ENCODE measurements at places on chromosomes 3 and 15.

- H3K36me3 ChIP-seq: no peaks in the 10 kb centered on the region
- no peak overlapping the region for H3K4me3 ChIP-seq
- H3K27ac ChIP-seq: no peak overlapping the region
- no peak for DNase-seq
Observed at GRCh38 chr15:83890587-83890986, 236.7 kb downstream of the ADAMTSL3 start.

- H3K27me3 ChIP-seq: no peaks in the 10 kb centered on the region
- no peaks in the 10 kb centered on the region for H3K36me3 ChIP-seq
- DNase-seq: no peak
- H3K27ac ChIP-seq: no peak overlapping the region
- H3K4me1 ChIP-seq: peaks cover 10% of the 10 kb centered on the region
- H3K4me3 ChIP-seq: no peak overlapping the region
Observed at GRCh38 chr3:187926620-187927019, 181.4 kb upstream of the BCL6 start.

DNA sequence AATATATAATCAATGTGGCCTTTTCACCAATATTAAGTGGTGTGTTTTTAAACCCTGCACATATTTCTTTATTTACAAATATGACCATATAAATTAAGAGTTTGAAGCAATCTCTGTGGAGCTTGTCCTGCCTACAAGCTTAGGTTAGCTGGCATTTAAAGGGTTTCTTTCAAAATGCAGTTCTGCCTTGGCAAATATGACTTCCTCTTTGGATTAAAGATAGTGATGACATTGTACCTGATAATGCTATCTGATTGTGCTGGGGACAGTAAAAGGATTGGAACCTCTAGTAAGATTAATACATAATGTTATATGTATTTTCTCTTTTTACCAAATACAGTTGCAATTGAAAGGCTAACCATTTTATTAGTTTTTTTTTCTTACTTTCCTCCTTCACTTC is 249.1 kb downstream of the OTOL1 start:
- H3K4me3 ChIP-seq: no peak overlapping the region
- no peak overlapping the region for H3K27ac ChIP-seq
- DNase-seq: no peak
- no peaks in the 10 kb centered on the region for H3K4me1 ChIP-seq

GRCh38 chr15:31102039-31102321 is 455 bp upstream of the TRPM1 start:
- H3K36me3 ChIP-seq: no peaks in the 10 kb centered on the region
- no peak overlapping the region for H3K27ac ChIP-seq
- no peak for DNase-seq
- peaks cover 7% of the 10 kb centered on the region for H3K4me1 ChIP-seq

DNA sequence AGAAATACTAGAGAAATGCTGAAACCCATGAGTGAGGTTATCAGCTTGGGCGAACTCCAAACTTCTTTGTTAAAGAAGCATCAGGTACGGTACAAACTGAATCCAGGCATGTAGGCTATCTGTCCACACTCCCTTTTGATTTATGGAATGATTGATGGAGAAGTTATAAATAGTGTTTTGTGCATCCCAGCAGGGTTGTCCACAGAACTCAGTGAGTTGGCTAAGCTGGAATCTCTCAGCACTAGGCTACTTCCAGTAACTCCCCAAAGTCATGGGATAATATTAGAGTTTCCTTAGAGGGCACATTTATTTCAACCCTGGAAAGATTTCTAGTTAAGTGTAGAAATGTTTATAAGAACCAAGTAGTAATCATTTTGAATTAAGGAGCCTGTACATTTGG is 186.2 kb upstream of the CRBN start:
- no peak overlapping the region for H3K4me3 ChIP-seq
- no peaks in the 10 kb centered on the region for H3K27me3 ChIP-seq
- H3K27ac ChIP-seq: no peak overlapping the region
- no peak for DNase-seq
- H3K4me1 ChIP-seq: no peaks in the 10 kb centered on the region
- H3K36me3 ChIP-seq: no peaks in the 10 kb centered on the region

DNA sequence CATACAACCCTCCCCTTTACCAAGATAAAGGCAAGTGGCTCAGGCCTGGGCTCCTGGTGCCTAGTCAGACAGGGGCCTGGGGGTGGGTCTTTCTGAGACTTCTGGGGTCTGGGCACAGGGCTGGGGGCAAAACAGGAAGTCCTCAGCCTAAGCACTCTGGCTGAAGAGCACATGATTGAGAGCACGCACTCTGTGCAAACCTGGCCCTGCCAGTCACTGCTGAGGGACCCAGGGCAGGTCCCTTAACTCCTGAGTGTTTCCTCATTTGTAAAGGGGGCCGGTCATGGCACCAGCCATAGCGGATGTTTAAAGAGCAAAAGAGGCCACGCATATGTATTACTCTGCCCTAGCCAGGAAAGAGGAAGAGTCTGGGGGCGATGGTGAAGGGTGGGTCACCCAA is 16.0 kb downstream of the TKT start:
- H3K4me1 ChIP-seq: peaks cover 53% of the 10 kb centered on the region
- H3K36me3 ChIP-seq: peaks cover 16% of the 10 kb centered on the region
- peak overlapping the region; percentile 92 for H3K27ac ChIP-seq
- no peak for DNase-seq

DNA sequence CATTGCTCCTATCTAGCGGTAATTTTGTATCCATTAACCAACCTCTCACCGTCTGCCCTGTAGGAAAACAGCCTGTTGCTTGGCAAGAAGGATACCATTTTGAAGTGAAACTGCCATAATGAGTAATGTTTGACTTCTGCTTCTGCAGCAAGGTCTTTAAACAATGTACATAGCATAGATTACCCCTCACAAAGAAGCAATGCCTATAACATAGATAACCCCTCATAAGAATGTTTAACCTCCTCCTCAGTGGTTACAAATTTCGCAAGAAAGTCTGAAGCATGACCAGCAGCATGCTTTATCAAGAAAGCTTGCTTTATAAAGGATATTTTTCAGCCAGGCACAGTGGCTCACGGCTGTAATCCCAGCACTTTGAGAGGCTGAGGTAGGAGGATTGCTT is 61.2 kb upstream of the MFGE8 start:
- no peak overlapping the region for H3K27ac ChIP-seq
- 0 out of 2 replicates have a peak, but pooled peaks cover 4% of the 10 kb centered on the region for H3K27me3 ChIP-seq
- peak; percentile 18 for DNase-seq
- H3K4me1 ChIP-seq: peaks cover 12% of the 10 kb centered on the region
- H3K4me3 ChIP-seq: no peak overlapping the region

DNA sequence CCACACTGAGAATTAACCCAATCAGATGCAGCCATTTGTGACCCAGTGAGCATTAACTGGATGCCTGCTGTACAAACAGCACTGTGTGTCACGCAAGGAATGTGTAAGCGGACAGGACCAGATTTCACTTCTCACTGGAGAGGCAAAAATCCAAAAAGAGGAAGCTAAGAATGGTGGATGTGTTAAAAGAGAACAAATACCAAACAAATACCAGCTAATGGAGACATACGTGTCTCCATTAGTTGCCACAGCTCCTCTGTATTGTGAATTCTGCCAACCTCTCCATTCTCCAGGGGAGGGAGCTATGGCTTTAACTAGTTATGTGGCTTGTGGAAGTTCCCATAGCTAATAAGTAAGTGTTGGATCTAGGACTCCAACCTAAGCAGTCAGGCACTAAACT is 2.6 kb downstream of the LTF start:
- peaks cover 75% of the 10 kb centered on the region for H3K27me3 ChIP-seq
- H3K27ac ChIP-seq: no peak overlapping the region
- peak; percentile 29 for DNase-seq
- H3K36me3 ChIP-seq: no peaks in the 10 kb centered on the region
- H3K4me3 ChIP-seq: no peak overlapping the region

- no peaks in the 10 kb centered on the region for H3K27me3 ChIP-seq
- H3K4me1 ChIP-seq: no peaks in the 10 kb centered on the region
- H3K27ac ChIP-seq: no peak overlapping the region
- H3K4me3 ChIP-seq: no peak overlapping the region
- no peaks in the 10 kb centered on the region for H3K36me3 ChIP-seq
Observed at GRCh38 chr3:192246847-192247559, 480.3 kb downstream of the FGF12 start.

- peaks cover 22% of the 10 kb centered on the region for H3K4me1 ChIP-seq
- H3K4me3 ChIP-seq: no peak overlapping the region
- H3K27me3 ChIP-seq: no peaks in the 10 kb centered on the region
- DNase-seq: peak; percentile 56
Observed at GRCh38 chr3:188890572-188891270, 281.1 kb upstream of the TPRG1 start.

- H3K27me3 ChIP-seq: no peaks in the 10 kb centered on the region
- 0 out of 2 replicates have a peak overlapping the region, but pooled peaks have one; percentile 37 for H3K27ac ChIP-seq
- H3K4me3 ChIP-seq: no peak overlapping the region
- peak; percentile 59 for DNase-seq
- H3K4me1 ChIP-seq: peaks cover 29% of the 10 kb centered on the region
Observed at GRCh38 chr3:171256445-171257250, 203.6 kb downstream of the TNIK start.

DNA sequence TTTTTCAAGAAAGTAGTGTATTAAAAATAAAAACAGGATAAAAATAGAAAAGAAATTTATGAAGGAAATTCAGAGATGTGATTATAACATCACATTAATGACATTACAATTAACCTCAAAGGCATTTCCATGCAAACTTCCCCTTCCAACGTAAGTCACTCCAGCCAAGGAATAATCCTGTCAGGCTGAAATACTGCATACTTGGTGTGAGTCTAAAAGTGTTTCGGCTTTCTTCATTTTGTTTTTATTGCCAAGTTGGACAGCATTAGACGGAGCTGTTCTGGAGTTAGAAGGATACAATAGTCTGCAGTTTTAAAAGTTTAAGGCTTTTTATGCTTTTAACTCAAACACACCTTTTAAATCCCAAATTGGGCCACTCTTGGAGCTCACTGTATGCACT is 435.0 kb downstream of the MECOM start:
- H3K4me3 ChIP-seq: 0 out of 2 replicates have a peak overlapping the region, but pooled peaks have one; percentile 20
- no peaks in the 10 kb centered on the region for H3K36me3 ChIP-seq
- H3K27me3 ChIP-seq: no peaks in the 10 kb centered on the region
- peaks cover 19% of the 10 kb centered on the region for H3K4me1 ChIP-seq

DNA sequence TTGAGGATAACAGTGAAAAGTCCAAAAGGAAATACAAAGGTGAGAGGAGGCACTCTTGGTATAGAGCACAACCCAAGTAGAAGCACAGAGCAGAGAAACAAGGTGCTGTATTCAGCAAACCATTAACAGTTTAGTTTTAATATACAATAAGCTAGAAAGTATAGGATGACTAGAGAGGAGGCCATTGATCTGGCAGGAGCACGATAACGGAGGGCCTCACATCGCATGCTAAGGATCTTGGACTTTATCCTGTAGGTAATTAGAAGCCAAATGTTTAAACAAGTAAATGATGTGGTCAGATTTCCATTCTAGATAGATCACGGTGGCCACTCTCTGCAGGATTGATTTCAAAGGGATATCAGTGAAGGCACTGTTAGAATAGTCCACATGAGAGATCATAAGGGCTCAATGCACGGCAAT is 935.0 kb downstream of the ROBO1 start:
- H3K4me1 ChIP-seq: no peaks in the 10 kb centered on the region
- no peaks in the 10 kb centered on the region for H3K36me3 ChIP-seq
- H3K27ac ChIP-seq: no peak overlapping the region
- DNase-seq: no peak
- H3K27me3 ChIP-seq: no peaks in the 10 kb centered on the region
- H3K4me3 ChIP-seq: no peak overlapping the region

DNA sequence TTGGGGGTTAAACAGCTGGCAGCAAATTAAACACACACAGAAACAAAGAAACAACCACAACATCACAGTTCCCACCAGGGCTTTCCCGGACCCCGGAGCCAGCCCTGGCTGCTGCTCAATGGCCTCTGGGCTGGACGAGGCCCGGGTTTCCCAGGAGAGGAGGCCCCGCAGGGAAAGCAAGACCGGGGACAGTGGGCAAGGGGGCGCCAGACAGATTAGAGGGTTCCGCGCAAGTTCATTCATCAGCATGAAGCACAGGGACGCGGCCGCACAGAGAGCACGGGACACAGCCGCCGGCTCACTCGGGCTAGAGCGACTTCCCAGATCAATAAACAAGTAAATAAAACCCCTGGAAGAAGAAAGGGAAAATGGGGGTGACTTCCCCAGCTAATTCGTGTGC is 66.4 kb upstream of the RPL32 start:
- H3K27me3 ChIP-seq: no peaks in the 10 kb centered on the region
- no peak overlapping the region for H3K4me3 ChIP-seq
- no peak for DNase-seq
- no peaks in the 10 kb centered on the region for H3K36me3 ChIP-seq
- H3K4me1 ChIP-seq: no peaks in the 10 kb centered on the region

DNA sequence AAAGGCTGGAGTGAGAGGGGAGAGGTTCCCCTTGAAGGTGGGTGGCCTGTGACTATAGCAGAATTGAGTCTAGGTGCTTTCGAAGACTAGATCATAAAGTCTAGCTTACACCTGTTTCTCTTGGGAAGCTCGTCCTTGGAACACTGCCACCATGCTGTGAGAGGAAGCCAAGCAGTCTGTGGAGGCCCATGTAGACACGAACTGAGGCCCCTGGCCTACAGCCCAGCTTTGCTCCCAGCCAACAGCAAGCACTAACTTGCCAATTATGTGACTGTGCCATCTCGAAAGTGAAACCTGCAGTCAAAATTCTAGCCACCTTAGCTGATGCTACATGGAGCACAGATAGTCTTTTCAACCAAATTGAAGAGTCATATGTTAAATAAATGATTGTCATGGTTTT is 190.5 kb upstream of the NECTIN3 start:
- no peaks in the 10 kb centered on the region for H3K4me1 ChIP-seq
- H3K27ac ChIP-seq: no peak overlapping the region
- peak; percentile 13 for DNase-seq
- no peak overlapping the region for H3K4me3 ChIP-seq
- H3K27me3 ChIP-seq: no peaks in the 10 kb centered on the region
- H3K36me3 ChIP-seq: no peaks in the 10 kb centered on the region

- H3K27me3 ChIP-seq: no peaks in the 10 kb centered on the region
- H3K36me3 ChIP-seq: no peaks in the 10 kb centered on the region
- no peak overlapping the region for H3K27ac ChIP-seq
- H3K4me3 ChIP-seq: no peak overlapping the region
- no peak for DNase-seq
Observed at GRCh38 chr3:2512881-2513280, 414.2 kb downstream of the CNTN4 start.

GRCh38 chr15:81411051-81411450 is 37.0 kb upstream of the TMC3 start:
- no peak for DNase-seq
- H3K4me3 ChIP-seq: no peak overlapping the region
- H3K36me3 ChIP-seq: no peaks in the 10 kb centered on the region
- H3K4me1 ChIP-seq: peaks cover 4% of the 10 kb centered on the region

- no peaks in the 10 kb centered on the region for H3K4me1 ChIP-seq
- no peak overlapping the region for H3K27ac ChIP-seq
- H3K4me3 ChIP-seq: no peak overlapping the region
- peaks cover 62% of the 10 kb centered on the region for H3K27me3 ChIP-seq
- DNase-seq: no peak
- H3K36me3 ChIP-seq: no peaks in the 10 kb centered on the region
Observed at GRCh38 chr3:193791041-193792032, 198.3 kb downstream of the OPA1 start.

- no peaks in the 10 kb centered on the region for H3K36me3 ChIP-seq
- H3K4me3 ChIP-seq: no peak overlapping the region
- peak overlapping the region; percentile 53 for H3K27ac ChIP-seq
- peaks cover 4% of the 10 kb centered on the region for H3K27me3 ChIP-seq
- peaks cover 16% of the 10 kb centered on the region for H3K4me1 ChIP-seq
Observed at GRCh38 chr3:171788546-171789351, 21.5 kb downstream of the PLD1 start.

- H3K4me3 ChIP-seq: no peak overlapping the region
- H3K27ac ChIP-seq: no peak overlapping the region
- H3K27me3 ChIP-seq: no peaks in the 10 kb centered on the region
- H3K36me3 ChIP-seq: no peaks in the 10 kb centered on the region
Observed at GRCh38 chr15:46460431-46461094, 825.7 kb downstream of the SQOR start.

Data from GM23248 (cell line).